Neural crest cell (in vitro differentiated cells): ENCODE measurements at places on chromosomes 6 and 20.

GRCh38 chr6:48048451-48049146, 62.4 kb downstream of the PTCHD4 start:
- DNase-seq = no peak

DNA sequence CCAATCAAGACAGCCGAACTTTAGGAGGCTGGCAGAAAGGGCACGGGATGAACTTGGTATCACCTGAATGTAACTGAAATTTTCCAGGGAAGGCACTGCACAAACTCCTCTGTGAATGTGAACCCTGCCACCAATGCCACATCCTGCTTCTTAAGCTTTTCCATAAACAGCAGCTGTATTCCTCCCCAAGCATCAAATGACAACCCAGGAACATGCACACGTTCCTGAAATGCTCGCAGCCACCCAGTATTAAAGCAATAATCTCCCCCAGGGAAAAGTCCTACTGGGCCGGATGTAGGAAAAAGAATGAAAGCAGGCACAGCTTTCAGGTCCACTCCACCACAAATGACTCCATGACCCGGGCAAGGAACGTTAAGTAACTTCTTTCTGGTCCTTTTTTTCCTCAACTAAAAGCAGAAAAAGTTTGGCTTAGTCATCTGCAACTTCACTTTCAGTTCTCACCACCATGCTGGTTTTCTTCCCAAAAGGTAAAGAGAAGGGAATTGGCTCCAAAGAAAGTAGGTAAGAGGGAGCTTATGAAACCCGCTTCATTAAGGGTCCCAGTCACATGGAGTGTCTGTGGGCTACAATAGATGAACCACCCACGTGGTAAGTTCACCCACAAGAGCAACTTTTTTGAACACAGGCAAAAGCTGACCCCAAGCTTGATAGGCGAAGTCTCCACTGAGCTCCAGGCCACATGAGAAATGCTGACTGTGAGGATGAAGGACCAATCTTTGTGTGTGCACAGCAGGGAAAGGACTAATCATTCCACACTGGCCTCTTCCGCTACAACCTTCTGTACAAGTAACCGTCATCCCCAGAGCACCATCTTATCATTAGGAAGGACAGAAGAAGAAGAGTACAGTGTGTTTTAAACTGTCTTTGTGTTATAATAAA, 90.1 kb downstream of the HIVEP2 start:
- DNase-seq = no peak

GRCh38 chr6:136593748-136594490, 43.7 kb upstream of the MAP7 start:
- DNase-seq = no peak

GRCh38 chr6:89140347-89141156, 5.3 kb upstream of the PM20D2 start:
- no peak for DNase-seq

- DNase-seq = no peak
These were observed 865 bp upstream of the DAAM2 start for GRCh38 chr6:39791311-39791710.

- DNase-seq = no peak
These were observed 33.3 kb downstream of the PDRG1 start for GRCh38 chr20:31918466-31919105.

DNA sequence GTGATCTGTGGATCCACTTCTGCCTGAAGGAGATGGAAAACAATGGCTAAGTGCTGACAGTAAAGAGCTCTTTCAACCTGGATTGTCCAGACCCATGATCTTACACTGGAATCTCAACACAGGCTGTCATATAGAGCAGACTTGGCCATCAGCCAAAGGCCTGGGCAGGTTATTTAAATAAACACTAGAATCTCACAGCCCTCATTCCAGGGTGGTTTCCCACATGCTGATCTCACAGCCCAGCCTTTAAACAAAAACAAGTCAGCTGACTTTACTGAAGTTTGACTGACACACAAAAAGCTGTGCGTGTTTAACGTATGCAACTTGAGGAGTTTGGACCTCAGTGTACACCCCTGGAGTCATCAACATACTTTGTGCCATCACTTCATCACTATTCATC, 28.4 kb downstream of the SYNDIG1 start:
- DNase-seq = no peak

GRCh38 chr20:22575087-22575721, 9.2 kb downstream of the FOXA2 start:
- no peak for DNase-seq

GRCh38 chr6:38067263-38067980, 247.9 kb downstream of the ZFAND3 start:
- no peak for DNase-seq

DNA sequence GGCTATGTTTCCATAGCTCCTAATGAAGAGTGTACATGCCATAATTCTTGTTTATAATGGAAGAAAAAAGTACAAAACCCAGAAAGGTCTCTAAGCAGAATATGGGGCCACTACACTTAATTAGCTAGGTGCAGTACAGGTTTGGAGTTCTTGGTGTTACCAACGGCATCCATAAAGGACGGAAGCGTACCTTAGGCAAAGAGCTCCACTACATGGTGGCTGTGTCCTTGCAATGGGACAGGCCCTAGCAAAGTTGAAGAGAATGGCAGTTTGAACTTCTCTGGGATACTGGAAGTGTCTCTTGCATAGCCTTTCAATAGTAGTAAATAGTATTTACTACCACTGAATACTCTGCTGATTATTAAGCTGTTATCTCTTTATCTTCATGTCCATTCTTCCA, 371.7 kb upstream of the MMS22L start:
- no peak for DNase-seq

GRCh38 chr6:24763578-24763977, 11.2 kb upstream of the GMNN start:
- DNase-seq = no peak

DNA sequence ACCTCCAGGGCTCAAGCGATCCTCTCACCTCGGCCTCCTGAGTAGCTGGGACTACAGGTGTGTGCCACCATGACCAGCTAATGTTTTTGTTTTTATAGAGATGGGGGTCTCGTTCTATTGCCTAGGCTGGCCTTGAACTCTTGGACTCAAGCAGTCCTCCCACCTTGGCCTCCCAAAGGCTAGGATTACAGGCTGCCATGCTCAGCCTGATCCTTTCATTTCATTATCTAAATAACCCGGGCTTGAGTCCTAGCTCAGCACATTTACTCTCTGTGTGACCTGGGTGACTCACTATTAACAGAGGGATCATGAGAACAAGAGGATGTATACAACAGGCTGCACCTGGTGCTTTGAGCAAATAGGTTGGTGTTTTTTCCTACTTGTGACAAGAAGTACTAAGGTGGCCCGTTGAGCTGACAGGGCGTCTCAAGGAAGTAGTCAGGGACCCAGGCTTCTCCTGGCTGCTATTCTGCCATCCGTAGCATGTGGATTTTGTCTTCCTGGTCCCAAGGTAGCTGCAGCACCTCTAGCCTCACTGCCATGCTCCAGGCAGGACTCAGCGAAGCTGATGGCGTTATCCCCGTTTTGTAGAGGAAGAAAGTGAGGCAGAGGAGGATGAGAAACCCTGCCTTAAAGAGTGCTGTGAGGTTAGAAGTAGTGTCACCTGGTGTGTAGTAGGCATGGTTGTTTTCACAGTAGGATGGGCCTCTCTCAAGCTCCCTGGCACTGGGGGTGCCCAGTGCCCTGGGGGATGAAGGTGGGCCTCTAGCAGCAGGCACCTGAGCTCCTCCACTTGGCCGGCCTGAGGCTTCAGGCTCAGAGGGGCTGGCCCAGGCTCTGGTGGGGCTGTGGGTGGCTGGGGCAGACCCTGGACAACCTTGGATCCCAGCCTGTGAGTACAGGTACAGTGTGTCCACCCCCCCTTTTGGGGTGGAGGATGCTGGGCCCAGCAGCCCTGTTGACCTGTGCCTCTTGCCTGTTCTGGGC, 62.4 kb downstream of the ADNP start:
- no peak for DNase-seq

- DNase-seq = no peak
These were observed 41.5 kb upstream of the ECI2 start for GRCh38 chr6:4176907-4177306.

DNA sequence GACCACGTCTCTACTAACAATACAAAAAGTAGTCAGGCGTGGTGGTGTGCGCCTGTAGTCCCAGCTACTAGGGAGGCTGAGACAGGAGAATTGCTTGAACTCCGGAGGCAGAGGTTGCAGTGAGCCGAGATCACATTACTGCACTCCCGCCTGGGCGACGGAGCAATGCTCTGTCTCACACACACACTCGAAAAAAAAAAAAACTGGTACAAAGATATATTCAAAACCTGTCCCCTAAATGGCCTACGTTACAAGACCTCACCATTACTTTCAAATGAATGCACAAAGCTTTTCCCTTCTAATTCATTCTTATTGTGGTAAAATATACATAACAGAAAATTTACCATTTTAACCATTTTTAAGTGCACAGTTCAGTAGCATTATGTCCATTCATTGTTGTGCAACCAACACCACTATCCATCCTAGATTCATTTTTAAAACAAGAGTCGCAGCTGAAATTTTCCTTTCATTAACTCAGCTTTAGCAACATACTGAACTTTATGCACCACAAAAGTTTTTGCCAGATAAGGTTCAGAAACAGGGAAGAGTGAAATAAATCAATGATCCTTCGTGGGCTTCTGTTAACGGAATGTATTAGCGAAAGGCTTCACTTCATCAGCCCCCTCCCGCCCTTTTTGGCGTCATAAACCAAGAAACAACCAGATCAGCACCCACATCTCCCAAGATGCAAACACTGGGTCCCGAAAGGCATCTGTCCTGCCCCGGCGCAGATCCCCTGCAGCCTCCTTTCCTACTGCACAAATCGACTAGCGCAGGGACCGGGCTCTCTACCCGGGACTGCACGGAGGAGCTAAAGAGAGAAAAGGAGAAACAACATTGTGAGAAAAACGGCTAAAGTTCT, 825 bp upstream of the FAM135A start:
- no peak for DNase-seq

DNA sequence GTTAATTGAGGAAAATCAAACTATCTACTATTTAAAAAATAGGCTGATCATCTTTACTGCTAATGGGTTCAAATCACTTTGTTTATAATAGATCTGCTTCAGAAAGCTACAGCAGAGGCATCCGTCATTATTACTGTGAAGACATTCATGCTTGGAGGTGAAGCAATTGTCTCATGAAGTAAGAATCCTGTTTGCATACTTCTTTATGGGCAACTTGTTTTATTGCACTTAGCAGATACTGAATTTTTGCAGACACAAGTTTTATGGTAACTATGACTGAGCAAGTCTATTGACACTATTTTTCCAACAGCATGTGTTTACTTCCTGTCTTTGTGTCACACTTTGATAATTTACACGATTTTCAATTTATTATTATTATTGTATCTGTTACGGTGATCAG, 573.9 kb downstream of the RFPL4B start:
- DNase-seq = no peak

GRCh38 chr20:35988910-35989463, 20.6 kb downstream of the CNBD2 start:
- no peak for DNase-seq

DNA sequence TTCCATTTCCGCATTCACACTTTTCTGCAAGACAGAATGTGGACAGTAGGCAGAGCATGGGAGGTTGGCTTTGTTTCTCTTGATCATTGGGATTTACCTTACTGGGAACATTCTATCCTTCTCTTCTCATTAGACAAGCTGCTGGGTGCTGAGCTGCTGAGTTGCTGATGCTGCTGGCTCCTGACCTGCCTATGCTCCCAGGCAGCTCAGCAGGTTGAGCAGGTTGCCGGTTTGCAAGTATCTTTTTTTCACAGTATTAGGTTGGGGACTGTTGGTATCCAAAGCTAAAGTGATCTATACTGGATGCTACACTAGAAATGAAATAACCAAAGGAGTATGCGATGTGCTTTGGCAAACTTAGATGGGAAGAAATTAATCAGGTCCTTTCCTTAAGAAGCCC, 23.7 kb upstream of the ADGRF4 start:
- no peak for DNase-seq

DNA sequence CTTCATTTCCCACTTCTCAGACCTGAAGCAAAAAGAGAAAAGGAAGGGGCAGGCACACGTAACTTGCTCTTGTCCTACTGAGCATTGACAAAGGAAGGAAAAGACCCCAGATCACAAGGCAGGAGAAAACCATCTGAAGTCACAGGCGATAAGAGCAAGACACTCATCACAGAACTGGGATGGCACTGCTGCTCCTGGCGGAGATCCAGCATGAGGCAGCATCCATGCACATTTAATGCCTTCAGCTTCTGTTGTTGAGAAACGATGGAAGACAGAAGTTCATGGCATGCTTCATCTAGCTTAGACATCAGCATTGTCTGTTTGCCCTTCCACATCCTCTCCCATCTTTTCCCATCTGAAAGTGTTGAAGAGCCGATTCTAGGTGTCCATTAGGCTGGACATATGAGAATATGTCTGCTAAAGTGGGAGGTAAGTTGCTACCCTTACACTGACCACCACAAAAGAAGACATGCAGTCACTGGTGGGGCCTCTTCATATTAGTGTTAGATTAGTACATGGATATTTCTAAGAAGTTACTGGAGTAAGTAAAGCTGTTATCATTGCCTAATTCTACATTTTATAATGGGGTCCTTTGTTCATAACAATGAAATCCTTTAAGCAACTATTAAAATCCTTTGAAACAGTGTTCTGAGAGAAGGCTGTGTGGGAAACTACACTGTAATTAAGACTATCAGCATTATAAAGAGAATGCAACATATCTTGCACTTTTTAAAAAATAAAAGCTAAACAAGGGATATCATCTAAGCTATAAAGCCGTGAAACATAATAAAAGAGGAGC, 618.5 kb downstream of the C6orf118 start:
- DNase-seq = no peak

- DNase-seq = no peak
These were observed 8.2 kb upstream of the PPP1R3G start for GRCh38 chr6:5076931-5077330.

- no peak for DNase-seq
These were observed 27.2 kb downstream of the ARID1B start for GRCh38 chr6:156804402-156804801.

DNA sequence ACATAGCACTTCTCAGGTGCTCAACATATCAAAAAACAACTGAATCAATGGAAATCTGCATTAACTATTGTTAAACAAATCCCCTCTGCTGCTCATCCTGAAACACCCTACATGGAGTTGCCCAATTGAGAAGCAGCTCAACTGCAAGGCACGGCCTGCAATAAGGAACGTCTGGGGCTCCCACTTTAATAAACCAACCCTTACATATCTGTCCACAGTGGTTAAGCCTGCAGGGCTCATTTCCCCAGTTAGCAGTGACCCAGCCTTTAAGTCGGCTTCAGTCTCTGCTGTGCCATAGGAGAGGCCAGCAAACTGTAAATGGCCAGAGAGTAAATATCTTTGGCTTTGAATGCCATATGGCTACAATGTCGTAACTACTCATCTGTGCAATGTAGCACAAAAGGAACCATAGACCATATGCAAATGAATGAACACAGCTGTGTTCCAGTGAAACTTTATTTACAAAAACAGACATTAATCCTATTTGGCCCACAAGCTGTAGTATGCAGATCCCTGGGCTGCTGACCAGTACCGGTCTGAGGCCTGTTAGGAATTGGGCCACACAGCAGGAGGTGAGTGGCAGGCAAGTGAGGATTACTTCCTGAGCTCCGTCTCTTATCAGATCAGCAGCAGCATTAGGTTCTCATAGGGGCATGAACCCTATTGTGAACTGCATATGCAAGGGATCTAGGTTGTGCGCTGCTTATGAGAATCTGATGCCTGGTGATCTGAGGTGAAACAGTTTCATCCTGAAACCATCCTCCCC, 522.7 kb upstream of the CDH4 start:
- DNase-seq = no peak

- no peak for DNase-seq
These were observed 3.5 kb upstream of the RAET1L start for GRCh38 chr6:150028799-150029198.
